ENCODE measurements at places on chromosomes 1 and 21.

- no peak for DNase-seq
These were observed 55.5 kb upstream of the EDN2 start for GRCh38 chr1:41539999-41540398.

- no peak for DNase-seq
These were observed 8.8 kb downstream of the ASAP3 start for GRCh38 chr1:23475134-23475628.

- no peak for DNase-seq
These were observed 573.3 kb downstream of the PTPRU start for GRCh38 chr1:29809446-29810120.

GRCh38 chr1:9792156-9793042 lies 31.4 kb downstream of the CLSTN1 start:
- DNase-seq: no peak

DNA sequence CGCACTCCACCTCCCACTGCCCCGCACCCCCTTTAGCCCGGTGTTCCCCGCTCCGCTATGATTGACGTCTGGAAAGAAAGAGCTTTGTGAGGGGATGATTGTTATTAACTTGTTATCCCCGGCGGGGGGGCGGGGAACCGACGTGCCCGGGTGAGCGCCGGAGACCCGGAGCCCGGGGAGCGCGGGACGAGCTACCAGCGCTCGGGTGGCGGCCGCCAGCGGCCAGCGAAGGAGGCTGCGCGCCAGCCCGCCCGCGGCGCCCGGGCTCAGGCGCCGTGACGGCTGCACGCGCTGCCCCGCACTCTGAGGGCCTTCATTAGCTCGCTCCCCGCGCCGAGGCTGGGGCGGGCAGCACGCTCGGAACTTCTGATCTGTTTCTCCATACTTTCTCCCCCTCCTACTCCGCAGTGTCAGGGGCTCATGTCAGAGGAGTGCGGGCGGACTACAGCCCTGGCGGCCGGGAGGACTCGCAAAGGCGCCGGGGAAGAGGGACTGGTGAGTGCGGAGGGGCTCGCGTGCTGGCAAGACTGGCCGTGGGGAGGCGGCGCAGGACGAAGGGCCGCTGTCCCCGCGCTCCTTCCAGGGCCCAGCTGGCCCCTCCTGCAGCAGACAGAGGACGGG lies 2.1 kb downstream of the LHX8 start:
- no peak for DNase-seq

- DNase-seq: no peak
These were observed 139.1 kb upstream of the USH2A start for GRCh38 chr1:216562383-216562782.

DNA sequence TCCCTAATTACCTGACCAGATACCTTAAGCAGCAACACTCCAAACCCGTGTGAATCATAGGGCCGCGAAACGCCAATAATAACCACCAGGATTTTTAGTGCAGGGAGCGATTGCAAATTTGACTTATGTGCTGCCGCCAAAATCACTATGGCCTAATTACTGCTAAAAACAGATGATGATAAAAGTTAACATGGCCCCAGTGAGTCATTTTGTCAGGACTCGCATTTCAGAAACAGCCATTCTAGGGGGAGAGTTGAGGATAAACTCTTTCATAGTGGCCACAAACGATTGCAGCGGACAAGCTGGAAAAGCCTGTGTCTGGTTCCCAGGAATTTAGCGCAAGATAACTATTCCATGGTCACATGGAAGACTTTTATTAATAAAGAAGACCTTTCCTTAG lies 103.4 kb downstream of the HLX start:
- DNase-seq: no peak

- DNase-seq: no peak
These were observed 63.7 kb downstream of the ERICH3 start for GRCh38 chr1:74609810-74610371.

All from stimulated activated CD4-positive, alpha-beta T cell treated with anti-CD3 and anti-CD28 coated beads, Interleukin-4, amount 100 ng/mL, for 4 hours (primary cell).